ENCODE measurements at places on chromosomes 2 and 18.

DNA sequence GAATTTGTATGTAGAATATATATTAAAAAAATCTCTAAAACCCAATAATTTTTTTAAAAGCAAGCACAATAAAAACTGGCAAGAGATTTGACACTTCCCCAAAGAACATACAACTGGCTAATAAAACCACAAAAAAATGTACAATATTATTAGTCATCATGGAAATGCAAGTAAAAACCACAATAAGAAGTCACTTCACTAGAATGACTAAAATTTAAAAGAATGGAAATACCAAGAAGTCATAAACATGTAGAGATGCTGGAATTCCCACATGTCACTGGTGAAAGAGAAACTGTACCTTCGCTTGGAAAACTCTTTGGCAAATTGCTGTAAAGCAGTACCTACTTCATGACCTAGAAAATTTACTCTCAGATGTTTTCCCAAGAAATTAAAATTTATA is 43.4 kb upstream of the KYNU start:
- no peak for DNase-seq

DNA sequence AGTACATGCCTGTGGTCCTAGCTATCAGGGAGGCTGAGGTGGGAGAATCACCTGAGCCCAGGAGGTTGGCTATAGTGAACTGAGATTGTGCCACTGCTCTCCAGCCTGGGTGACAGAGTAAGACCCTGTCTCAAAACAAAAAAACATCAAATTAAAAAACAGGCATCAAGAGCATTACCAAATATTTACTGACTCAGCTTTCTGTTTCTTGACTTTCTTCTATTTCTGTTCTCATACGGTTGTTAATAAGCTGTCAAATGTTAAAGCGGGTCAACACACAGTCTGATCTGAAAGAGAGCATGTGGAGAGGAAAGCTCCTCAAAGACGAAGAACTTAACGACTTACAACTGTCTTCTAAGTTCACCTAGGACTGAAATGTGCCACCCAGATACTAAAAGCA is 59.0 kb downstream of the ITGB1BP1 start:
- no peak for DNase-seq

DNA sequence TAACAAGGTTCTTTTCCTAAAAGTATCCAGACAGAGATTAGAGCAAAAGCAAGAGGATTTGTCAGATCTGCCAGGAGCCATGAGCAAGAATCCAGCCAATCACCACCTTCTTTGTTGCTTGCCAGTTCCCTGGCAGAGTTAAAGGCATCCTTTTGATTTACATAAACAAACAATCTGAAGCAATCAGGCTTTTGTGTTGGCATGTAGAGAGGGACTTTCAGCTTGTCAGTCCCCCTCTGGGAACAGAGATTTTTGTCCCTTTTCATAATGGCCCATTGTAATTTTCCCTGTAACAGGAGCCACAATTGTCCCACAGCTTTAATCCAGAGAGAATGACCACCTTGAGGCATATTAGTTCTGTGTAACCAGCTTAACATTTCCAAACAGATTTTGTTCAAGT is at the start of gene ERMN:
Gene ERMN, minus strand, starts transcription at position 39 of the 400 bp plus-strand sequence. CDS start 182 bp downstream, outside the sequence.
- DNase-seq: no peak

DNA sequence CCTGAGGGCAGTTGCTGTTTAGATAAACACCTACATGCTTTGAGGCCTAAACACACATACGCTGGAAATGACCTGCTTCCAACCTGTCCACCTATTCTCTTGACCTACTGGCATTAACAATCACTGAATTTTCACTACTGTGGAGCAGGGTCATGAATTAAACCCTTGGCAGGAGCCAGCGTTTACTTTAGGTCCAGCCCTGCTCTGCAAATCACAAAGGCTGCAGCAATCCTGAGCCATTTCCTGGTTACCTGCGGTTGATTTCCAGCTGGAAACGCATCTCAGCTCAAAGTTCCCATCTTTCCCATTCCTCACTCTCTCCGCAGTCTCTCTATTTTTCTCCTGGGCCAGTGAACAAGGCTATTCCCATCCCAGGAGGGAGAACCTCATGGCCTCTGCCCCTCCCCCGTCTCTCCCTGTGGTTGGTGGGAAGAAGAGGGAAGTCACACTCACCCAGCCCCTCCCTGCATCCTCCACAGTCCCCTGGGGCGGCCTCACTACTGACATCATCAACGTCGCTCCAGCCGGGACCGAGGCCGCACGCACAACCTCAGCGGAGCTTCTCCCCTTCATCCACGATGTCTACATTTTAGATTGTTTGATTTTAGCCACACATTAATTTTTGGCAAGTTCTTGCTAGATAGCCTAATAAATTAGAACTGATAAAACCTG is 84.5 kb upstream of the SNTG2 start:
- peak; percentile 19 for DNase-seq

- DNase-seq: no peak
These were observed 1.5 kb downstream of the IL1B start for GRCh38 chr2:112835061-112835501.

- DNase-seq: no peak
These were observed 27.9 kb upstream of the CDCA7 start for GRCh38 chr2:173326806-173327205.

DNA sequence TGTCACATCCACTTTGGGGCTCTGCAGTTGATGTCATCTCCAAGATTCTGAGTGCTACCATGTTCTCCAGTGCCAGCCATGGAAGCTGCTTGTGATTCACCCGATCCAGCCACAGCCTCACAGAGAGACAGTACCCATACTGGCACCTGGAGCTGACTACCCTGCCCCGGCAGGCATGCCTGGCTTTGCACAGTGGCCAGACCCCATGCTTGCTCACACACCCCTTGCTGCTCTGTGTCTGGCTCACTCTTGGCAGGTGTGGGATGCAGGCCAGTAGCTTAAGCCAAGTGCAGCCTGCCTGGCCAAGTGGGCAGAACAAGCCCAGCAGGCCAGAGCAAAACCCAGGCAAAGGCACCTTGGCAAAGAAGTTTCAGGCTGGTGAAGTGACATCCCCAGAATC is 828.4 kb upstream of the VRK2 start:
- DNase-seq: no peak

GRCh38 chr18:46160050-46160798 is 56.0 kb downstream of the HAUS1 start:
- no peak for DNase-seq

DNA sequence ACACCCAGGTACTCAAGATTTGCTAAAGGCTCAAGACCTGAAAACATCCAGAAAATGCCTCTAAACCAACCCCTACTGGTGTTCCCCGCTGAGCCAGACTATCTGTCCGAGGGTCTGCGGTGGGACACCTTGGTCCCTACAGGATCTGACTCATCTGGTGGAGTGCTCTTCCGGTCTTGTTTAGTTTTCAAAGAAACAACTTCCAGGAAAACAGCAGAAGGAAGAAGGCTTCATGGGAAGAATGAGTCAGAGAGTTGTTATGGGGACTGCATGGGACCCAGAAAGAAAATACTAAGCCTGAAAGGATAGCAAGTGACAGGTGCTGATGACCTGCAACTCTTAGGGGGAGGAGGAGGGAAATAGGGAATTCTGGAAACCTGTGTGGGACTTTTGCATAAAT is 41.3 kb downstream of the ZFP36L2 start:
- peak; percentile 60 for DNase-seq

DNA sequence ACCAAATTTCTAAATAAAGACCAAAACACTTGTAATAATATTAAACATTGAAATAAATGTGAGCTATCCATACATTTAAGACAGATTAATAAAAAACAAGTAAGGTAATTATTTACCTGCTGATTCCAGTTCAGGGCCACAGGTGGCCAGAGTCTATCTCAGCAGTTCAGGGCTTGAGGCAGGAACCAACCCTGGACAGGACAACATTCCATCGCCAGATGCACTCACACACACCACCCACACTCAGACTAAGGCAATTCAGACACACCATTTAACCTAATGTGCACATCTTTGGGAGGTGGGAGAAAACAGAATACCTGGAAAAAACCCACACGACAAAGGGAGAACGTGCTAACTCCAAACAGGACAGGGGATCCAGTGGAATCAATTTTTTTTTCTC is 14.1 kb upstream of the WDSUB1 start:
- no peak for DNase-seq

GRCh38 chr2:123073371-123073770 is 951.7 kb upstream of the CNTNAP5 start:
- DNase-seq: no peak

DNA sequence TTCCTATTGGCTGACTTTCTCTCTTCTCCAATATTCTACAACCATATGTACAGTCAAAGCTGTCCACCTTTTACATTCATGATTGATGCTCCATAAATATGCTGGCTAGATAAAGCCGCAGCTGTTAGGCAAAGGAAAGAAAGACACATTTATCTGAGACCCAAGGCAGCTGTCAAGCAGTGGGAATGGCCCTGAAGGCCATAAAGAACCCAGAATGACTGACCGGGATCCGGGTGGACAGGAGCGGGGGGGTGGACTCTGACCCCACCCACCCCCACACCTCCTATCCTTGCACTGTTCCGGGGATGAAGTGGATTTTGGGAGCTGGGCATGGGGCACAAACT is 116.4 kb downstream of the RTP5 start:
- DNase-seq: no peak

- DNase-seq: peak; percentile 16
These were observed 265.3 kb upstream of the PKDCC start for GRCh38 chr2:41782306-41783158.

- DNase-seq: no peak
These were observed 77.7 kb downstream of the MEIS1 start for GRCh38 chr2:66512626-66513025.

DNA sequence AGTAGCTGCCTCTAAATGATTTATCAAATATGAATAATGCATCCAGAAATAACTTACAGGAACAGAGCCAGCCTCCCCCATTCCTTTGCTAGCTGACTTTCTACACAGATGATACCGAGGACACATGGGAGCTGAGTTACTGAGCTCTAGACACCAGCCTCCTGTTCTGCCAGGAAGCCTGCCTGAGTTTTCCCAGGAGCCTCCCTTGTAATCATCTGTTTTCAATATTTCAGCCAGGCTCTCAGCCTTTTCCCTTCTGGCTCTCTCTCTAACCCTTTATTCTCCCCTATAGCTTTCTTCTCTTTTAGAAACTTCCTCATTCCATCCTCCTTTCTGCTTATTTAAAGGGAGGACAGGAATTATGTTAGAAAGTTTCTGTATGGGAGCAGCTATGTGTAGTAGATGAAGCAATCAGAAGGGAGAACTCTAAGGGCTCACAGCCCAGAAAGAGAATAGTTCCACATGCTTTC is 911.6 kb downstream of the TDRD15 start:
- DNase-seq: no peak

DNA sequence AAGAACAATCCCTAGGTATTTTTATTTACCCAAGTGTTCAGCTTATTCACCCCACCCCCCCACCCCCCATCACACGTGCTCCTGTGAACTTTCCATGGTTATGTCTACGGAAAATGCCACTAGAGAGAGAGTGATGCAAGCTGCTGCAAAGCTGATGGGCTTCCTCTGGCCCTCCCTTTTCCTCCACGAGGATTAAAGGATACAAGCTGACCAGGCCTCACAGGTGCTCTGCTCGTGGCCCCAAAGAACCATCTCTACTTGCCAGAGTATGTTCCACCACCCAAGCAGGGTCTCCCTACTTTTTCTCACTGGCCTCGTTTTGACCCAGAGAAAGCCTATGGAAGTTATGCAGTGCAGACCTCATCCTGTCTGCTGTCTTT is 342.6 kb downstream of the CELF4 start:
- DNase-seq: no peak

DNA sequence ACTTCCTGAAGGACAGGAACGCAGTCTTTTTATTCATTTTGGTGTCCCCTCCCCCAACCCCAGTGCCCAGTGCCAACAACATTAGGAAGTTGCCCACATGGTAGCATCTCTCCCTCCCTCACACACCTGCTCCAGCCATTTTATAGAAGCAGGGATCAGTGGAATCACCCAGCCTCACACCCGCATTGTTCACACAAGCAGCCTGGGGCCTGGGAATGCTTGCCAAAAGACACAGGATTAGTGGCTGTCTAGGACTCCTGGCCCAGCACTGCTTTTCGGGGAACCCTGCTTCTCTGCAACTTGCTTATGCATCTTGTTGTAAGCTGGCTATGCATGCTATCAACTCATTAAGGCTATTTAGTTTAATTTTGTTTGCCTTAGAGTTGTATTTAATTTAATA is 17.9 kb downstream of the TMEM37 start:
- DNase-seq: no peak

- no peak for DNase-seq
These were observed 76.0 kb upstream of the ASB18 start for GRCh38 chr2:236340251-236340650.

DNA sequence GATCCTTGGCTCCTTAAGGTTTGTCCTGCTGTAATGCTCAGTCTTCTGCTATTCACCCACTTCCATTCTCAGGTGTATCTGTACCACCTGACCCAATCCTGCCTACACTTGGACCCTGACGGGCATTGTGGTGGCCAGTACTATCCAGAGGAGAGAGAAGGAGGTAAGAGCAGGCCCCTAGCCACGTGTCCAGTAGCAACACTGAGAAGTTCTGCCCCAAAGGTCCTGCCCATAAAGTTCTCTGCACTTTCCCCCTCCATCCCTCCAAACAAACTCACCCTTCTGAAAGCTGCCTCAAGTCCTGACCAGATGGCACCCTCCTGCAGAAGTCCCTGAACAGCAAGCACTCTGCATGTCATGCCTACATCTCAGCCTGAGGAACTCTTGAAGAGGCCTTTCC is 18.3 kb downstream of the TTC32 start:
- DNase-seq: no peak

- no peak for DNase-seq
These were observed 29.1 kb upstream of the ANKRD44 start for GRCh38 chr2:197339496-197340220.

DNA sequence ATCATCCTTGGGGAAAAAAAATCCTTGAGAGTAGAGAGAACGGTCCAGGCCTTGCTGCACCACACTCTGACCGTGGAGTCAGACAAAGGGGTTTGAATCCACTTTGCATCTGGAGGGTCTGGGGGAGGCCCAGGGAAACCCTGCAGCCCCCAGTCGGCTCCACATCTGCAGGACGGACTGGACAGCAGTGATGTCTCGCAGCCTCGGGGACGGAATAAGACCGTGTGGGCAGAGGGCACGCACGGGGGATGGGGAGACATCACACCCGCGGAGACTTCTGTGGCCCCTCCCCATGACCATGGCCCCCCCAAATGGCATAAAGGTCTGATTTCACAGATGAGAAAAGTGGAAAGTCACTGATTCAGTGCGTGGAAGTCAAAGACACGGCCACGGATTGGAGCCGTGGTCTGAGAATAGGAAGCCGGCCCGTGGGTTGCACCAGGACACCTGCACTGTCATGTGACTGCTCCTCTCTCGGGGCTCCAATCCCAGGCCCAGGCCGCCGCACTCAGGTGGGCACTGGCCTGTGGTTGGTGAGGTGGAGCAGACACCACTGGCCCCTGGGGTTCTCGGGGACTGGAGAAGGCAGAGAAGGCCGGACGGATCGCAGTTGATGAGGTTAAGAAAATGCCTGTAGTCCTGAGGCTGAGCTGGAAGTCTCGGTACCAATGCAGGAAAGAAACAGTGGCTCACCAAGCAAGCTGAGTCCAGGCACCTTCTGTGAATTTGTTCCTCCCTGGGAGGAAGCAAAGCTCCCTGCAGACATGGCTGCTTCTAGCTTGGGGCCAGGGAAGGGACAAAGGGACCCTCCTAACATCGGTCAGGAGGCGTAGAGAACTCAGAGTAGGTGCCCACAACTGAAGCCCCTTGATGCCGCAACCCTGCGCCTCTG is 61.8 kb downstream of the RTP5 start:
- no peak for DNase-seq

GRCh38 chr2:6186332-6187151 is 494.4 kb downstream of the SOX11 start:
- DNase-seq: no peak

GRCh38 chr2:136000502-136000901 is 15.1 kb upstream of the DARS1 start:
- no peak for DNase-seq

- no peak for DNase-seq
These were observed 247.3 kb downstream of the PRKCE start for GRCh38 chr2:45898819-45899218.

Data from Daoy (cell line).